ENCODE measurements at places on chromosomes 13 and 19.
A peak's percentile ranks its signal among the peaks of the same experiment; 100 is the strongest.

GRCh38 chr13:24124789-24125476 lies 35.6 kb upstream of the SPATA13 start:
- H3K4me1 ChIP-seq = no peaks in the 10 kb centered on the region
- no peak for DNase-seq
- H3K36me3 ChIP-seq = no peaks in the 10 kb centered on the region
- H3K4me3 ChIP-seq = no peak overlapping the region

- H3K27me3 ChIP-seq = no peaks in the 10 kb centered on the region
- no peak overlapping the region for H3K4me3 ChIP-seq
- DNase-seq = no peak
These were observed 93.9 kb downstream of the COL4A2 start for GRCh38 chr13:110400786-110401533.

DNA sequence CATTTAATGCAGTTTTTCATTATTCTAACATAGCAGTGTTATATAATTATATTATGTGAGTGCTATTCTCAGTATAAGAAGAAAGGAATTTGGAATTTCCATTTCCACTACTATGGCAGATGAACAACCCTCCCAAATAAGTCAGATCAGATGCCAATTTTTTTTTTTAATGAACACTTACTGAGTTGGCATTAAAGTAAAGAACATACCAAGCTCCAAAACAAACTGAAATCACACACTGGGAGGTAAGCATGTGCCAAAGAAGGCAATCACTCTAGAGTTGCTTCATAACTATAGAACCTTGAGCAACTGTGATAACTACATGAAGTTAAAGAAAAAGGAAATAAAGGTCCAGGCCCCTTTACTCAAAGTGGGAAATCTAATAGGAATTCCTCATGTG lies 90.3 kb downstream of the RNF17 start:
- no peaks in the 10 kb centered on the region for H3K4me1 ChIP-seq
- no peak overlapping the region for H3K4me3 ChIP-seq
- no peak for DNase-seq
- H3K27ac ChIP-seq = no peak overlapping the region
- H3K36me3 ChIP-seq = no peaks in the 10 kb centered on the region

DNA sequence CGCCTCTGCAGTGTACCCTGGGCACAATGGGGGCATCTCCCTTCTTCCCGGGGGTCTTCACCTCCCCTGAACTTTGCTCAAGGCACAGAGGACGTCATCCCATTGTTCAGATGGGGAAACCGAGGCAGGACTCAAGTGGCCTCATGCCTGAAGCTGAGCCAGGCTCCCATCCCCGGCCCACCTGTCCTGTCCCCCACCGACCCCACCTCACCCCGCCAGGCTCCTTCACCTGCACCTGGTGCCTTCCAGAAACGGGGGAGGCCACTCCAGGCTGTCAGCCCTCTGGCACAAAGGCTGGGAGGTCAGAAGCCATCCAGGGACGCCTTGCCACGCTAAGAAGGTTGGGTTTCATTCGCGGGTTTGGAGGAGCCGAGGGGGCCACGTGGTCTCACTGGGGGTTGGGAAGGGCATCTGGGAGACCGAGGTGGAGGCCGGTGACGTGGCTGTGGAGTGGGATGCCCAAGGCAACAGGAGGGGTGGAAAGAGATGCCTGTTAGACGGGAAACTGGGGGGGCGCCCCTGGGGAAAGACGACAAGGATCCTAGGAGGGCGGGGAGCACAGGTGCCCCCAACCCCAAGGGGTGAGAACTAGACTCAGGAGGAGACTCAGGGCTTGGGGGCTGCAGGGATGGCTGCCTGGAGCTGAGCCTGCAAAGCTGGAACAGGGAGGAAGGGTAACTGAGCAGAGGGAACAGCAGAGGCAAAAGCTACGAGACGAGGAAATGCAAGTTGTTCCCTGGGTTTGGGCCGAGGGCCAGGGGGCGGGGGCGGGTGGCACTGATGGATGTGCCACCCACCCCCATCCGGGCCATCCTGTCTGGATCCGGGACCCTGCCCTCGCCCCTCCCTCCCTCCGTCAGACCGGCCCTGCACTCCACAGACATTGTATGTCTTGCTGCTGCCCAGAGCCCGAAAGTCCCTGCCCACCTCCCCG lies 6.0 kb upstream of the TCF3 start:
- H3K4me1 ChIP-seq = no peaks in the 10 kb centered on the region
- H3K27ac ChIP-seq = no peak overlapping the region
- DNase-seq = no peak
- H3K4me3 ChIP-seq = no peak overlapping the region

DNA sequence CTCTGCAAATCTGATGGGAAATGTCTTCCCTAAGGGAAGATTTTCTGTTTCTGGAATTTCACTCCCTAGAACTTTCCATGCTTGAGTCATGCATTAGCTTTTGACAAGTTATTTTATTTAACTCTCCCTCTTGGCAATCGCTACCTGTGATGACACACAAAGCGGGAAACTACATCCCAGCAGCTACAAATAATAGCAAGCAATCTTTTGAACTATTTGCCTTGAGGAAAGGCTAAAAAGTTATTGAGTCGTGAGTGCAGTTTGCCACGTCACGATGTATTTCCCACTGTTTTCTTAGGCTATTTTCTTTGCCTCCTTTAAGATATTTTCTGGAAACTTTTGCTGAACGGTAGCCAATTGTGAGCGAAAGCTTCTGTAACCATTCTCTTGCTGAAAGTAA lies 353.3 kb upstream of the HTR2A start:
- DNase-seq = no peak
- no peaks in the 10 kb centered on the region for H3K36me3 ChIP-seq
- H3K27me3 ChIP-seq = no peaks in the 10 kb centered on the region
- no peak overlapping the region for H3K4me3 ChIP-seq
- H3K27ac ChIP-seq = no peak overlapping the region

DNA sequence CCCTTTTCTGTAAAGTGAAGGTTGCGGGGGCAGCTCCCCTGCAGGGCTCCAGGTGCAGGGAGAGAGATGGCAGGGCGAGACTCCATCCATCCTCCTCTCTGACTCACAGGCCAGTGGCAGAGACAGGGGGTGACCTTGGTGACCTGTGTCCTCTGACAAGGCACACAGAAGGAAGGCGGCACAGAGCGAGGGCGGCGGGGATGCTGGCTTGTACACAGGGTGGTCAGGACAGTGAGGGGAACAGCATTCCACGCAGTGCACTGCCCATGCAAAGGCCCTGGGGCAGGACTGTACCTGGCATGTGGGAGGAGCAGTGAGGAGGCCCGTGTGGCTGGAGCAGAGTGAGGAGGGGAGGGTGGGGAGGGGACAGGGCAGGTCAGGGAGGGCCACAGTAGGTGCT lies 7.7 kb downstream of the NDUFA11 start:
- no peaks in the 10 kb centered on the region for H3K4me1 ChIP-seq
- H3K4me3 ChIP-seq = no peak overlapping the region
- no peaks in the 10 kb centered on the region for H3K36me3 ChIP-seq
- H3K27me3 ChIP-seq = no peaks in the 10 kb centered on the region

- no peaks in the 10 kb centered on the region for H3K4me1 ChIP-seq
- H3K36me3 ChIP-seq = no peaks in the 10 kb centered on the region
- no peak overlapping the region for H3K4me3 ChIP-seq
- DNase-seq = no peak
- H3K27me3 ChIP-seq = no peaks in the 10 kb centered on the region
These were observed 50.8 kb upstream of the FLT1 start for GRCh38 chr13:28545583-28546333.

DNA sequence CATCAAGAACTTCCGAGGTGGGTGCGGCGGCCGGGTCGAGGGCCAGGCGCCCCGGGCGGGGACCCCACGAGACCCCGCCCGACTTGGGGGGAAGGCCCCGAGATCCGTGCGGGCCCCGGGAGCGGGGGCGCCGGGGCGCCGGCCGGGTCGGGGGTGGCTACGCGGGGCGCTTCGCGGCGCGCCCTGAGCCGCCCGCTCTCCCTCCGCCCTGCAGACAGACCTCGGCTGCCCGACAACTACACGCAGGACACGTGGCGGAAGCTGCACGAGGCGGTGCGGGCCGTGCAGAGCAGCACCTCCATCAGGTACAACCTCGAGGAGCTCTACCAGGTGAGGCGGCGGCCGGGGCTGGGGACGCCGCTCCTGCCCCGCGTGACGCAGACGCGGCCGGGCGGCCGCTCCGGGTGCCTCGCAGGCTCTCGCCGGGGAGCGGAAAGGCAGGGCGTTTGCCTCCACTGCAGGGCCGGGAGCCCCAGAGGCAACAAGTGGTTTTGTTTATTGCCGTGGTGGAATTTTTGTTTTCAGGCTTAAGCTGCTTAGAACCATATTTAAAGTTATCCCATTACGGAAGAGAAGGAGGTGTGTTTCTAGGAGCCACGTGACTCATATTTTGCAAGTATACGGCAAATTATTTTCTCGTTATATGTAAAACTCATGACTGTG lies 477 bp downstream of the CUL4A start:
- H3K27me3 ChIP-seq = no peaks in the 10 kb centered on the region
- DNase-seq = peak; percentile 68
- H3K27ac ChIP-seq = peak overlapping the region; percentile 81
- H3K36me3 ChIP-seq = no peaks in the 10 kb centered on the region
- H3K4me3 ChIP-seq = peak overlapping the region; percentile 58

GRCh38 chr19:49749055-49749716 lies 13.9 kb downstream of the TSKS start:
- DNase-seq = no peak
- H3K4me1 ChIP-seq = no peaks in the 10 kb centered on the region
- H3K27ac ChIP-seq = no peak overlapping the region
- no peaks in the 10 kb centered on the region for H3K27me3 ChIP-seq
- H3K36me3 ChIP-seq = no peaks in the 10 kb centered on the region

GRCh38 chr19:3607303-3608078 lies 816 bp upstream of the TBXA2R start:
- H3K4me3 ChIP-seq = no peak overlapping the region
- DNase-seq = no peak
- H3K36me3 ChIP-seq = peaks cover 27% of the 10 kb centered on the region

Data from naive thymus-derived CD4-positive, alpha-beta T cell (primary cell).